ENCODE measurements at places on chromosomes 5 and 9.

DNA sequence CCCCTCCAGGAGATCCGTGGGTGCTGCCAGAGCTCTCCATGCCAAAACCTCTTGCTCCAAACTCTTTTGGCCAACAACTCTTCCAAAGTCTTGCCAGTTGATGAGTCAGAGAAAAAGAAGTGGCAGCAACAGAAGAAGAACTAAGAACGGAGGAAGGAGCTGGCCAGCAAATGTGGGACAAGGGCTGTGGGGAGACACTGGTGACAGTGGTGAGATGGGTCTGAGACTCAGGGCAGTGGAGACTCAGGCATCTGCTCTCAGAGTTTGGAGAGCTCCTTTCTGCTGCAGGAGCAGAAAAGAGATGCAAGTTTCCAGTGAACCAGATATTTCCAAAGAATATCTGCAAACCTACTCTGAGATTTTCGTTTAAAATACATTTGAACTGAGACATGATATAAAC, 92.3 kb upstream of the SEMA6A start:
- DNase-seq: no peak

GRCh38 chr9:105233873-105234272, 10.6 kb upstream of the SLC44A1 start:
- no peak for DNase-seq

GRCh38 chr5:4651806-4652565, 488.1 kb upstream of the ADAMTS16 start:
- DNase-seq: no peak

GRCh38 chr5:359301-359897, 37.9 kb downstream of the AHRR start:
- DNase-seq: no peak

- no peak for DNase-seq
Observed at GRCh38 chr5:167259806-167260205, 1031.6 kb upstream of the WWC1 start.

DNA sequence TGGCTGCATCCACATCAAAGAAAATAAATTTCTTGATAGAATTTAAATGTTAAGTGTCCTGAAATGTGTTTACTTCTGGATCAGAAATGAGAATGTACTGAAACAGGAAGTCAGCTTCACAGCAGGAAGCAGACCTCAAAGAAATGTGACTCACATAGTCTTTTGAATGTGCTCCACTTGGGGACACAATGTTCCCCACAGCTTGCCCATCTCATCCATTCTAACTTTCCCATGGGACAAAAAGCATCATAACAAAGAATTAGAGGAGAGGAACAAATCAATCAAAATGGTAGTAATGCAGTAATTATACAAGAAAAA, 85.7 kb downstream of the GRAMD2B start:
- DNase-seq: no peak

- DNase-seq: no peak
Observed at GRCh38 chr5:168550656-168551055, 21.6 kb downstream of the FBLL1 start.

DNA sequence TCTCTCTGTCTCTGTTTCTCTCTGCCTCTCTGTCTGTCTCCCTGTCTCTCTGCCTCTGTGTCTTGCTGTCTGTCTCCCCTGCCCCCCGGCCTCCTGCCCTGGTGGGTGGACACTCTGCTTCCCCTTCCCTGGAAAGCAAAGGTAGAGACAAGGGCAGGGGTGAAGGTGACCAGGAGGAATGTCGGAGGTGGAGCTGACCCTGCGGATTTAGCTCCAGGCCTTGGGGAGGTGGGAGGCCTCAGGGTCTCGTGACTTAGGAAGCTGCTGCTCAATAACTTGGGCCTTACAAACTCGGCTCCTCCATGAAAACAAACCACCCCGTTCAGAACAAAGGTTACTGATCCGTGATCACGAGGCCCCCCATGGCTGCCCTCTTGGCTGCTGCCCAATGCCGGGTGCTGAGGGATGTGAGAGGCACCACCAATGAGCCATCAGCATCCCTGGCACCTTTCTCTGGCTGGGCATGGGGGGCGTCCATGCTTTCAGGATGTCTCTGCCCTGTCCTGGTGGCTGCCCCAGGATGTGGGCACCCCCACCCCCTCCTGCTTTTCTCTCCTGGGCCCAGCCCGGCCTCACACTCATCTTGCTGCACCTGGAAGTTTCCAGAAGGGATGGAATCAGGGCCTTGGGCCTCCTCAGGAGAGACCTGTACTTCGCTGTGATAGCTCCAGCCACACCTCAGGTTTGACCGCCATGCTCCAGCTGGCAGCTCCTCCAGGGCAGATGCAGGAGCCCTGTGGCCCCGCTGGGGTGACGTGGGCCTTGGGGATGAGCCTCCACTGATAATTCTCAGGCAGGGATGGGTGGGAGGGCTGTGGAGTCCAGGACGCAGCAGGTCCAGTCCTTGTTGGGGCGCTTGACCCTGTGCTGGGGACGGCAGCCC, 14.8 kb upstream of the SLC6A19 start:
- no peak for DNase-seq

DNA sequence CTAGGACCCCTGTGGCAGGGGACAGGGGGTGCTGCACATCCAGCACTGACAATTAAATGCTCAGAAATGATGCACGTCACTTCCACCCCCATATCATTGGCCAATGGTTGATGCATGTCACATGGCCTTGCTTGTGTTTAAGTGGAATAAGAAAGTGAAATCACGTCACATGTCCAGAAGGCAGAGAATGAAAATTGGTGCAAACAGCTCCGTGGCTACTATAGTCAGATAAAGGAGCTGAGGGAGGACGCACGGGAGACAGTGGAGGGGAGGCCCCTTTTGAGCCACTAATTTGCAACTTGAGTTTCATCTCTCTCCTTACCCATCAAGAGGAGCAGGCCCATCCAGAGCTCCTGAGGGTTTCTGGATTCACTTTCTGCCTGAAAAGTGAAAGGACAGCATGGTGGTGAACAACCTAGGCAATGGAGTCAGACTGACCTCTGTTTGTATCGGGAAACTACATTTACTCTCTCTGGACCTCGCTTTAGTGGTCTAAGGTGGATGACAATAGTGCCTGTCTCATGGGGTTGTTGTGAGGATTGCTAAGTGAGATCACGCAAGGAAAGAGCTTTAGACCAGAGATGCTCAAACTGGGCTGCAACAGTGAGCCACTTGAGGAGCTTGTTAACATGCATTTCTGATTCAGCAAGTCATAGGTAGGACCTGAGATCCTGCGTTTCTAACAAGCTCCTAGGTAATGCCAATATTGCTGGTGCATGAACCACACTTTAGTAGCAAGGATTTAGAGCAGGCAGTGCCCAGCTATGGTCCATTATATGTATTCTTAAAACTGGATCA, 133.9 kb upstream of the ADRA1B start:
- no peak for DNase-seq

- DNase-seq: no peak
Observed at GRCh38 chr9:105114318-105114717, 130.1 kb upstream of the SLC44A1 start.

- DNase-seq: no peak
Observed at GRCh38 chr5:65867542-65868195, 58.7 kb upstream of the ERBIN start.

DNA sequence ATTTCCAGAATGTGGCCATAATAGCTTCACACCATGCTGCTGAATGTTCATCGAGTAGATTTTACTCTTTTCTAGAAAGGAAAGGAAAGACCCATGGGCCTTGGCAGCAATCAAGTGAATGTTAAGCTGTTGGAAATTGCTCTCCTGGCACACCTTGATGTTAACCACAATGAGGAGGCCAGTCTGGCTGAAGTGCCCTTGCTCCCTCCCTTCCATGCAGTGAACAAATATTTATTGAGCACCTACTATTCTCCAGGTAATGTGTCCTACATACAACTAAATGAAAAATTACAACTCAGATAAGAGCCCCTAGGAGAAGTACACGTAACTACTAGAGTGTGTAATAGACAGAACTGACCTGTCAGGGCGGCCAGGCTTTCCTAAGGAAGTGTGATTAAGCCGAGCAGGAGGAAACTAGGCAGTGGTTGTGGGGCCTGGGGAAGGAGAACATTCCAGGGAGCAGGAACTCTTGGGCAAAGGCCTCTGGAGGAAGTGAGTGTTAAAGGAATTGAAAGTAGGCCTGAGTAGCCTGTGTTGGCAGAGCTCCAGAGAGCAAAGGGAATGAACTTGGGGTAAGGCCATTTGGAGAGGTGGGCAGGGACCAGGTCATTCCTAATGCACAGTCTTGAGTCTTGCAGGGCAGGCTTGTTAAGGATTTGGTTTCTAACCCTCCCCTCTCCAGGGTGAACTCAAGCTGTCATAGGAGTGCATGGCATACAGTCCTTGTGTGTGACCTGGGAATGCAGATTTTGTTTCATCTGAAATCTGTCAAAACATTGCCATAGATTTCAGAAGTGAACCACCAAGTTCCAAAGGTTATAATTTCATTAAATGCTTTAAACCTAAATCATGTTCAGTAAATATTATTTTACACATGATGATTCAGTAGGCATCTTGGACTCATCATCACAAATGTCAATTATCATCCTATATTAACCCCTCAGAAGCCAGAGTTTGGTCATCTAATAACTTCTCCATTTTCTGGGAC, 9.0 kb upstream of the ZSWIM6 start:
- DNase-seq: no peak

DNA sequence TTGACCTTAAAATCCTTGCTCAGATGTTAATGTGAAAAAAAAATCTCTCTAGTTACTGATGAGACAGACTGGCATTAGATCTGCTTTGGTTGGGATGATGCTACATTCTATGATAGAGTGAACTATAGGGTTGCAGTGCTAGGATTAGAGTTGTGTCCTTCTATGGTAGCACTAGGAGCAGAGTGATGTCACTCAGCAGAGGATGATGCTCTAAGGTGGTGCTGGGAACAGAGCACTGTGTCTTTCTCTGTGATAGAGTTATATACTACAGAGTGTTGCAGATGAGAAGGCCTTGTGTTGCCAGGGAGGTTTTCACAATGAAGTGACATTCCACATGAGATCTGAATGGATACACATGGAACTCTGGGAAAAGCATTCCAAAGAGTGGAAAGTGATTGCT, 462.3 kb downstream of the CDH12 start:
- DNase-seq: no peak

DNA sequence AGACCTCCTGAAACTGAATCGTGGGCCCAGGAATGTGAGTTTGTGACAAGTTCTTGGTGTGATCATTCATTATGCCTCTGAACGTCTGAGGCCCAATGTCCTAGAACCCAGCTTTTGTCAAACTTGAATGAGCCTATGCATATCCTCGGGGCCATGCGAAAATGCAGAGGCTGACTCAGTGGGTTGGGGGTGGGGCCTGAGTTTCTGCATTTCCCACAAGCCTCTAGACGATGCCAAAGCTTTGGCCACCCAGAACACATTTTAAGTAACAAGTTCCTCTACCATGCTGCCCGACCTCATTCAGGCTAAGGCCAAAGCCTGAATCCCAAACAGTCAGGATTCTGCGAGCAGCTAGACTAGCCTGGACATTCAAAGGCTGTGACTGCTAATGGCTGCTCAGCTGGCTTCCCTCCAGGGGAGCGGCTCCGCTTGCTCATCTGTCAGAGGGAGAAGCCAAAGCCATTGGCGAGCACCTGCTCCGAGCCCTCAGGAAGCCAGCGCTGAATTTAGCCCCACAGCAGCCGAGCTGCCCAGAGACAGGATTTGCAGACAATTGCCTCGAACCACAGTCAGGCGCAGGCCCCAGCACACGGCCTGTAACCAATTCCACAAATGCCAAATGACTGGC, 177.5 kb downstream of the ZDHHC21 start:
- no peak for DNase-seq

GRCh38 chr5:80277191-80277590, 21.3 kb upstream of the SERINC5 start:
- DNase-seq: no peak

GRCh38 chr9:9949368-9949767, 663.4 kb downstream of the PTPRD start:
- no peak for DNase-seq

- no peak for DNase-seq
Observed at GRCh38 chr5:133944263-133945185, 23.9 kb downstream of the C5orf15 start.

GRCh38 chr5:10630126-10630525, 66.3 kb downstream of the ANKRD33B start:
- DNase-seq: no peak

DNA sequence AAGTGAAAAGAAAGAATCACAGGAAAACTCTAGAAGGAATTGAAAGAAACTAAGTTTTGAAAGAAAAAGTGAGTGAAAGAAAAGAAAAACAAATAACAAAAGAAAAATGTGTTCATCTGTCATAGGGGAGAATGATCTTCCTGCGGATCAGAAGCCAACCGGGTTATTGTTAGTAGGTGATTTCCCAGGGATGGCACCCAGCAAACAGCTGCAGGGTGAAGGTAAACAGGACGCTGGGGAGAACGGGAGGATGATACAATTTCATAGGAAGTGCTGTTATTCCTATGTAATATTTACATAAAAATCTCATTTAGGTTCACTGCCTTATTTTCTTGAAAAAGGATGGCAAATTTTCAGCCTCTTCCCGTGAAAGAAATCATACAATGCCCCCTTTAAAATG, 72.4 kb upstream of the LHFPL2 start:
- DNase-seq: no peak

DNA sequence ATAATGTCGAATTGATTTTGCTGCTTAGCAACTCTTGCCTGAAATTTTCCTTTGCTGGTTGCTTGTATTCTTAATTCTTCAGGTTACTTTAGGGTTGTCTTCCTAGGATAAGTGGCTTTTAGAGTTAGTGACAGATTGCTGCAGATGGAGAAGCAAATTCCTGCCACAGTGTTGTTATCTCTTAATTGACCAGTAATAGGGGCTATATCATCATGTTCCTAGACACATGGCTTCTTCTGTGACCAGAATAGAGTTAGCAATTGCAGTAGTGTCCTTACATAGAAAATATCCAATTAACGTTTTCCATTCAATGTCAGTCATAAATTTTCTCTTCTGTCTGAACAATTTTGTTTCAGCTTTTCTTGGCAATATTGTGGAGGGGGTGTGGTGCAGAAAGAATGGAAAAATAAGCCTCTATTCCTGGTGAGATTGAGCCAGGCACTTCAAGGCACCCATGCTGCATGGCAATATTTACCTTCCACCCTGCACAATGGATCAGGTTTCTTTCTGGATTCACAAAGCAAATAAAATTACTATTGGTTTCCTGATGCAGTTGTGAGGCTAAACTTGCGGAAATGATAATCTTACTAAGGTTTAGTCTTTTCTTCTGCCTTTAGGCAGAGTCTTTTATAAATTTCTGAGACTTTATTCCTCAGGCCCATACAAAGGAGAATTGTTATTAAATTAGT, 1481.5 kb downstream of the EFNA5 start:
- DNase-seq: no peak

DNA sequence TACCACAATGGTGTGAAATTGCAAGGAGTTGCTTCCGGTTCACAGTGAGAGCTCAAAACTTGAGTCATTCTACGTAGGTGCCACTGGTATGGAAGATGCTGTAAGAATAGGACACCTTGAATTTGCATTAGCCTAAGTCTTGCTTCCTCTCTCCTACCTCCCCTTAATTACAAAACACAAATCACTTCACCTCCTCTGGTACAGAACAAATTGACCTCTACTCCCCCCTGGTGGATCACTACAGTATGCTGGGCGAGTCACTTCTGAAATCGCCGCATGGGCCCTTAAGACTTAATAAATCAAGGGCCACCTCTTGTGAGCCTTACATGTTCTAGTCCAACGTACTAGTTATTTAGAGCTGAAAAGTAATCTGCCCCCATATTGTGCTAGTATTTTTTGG, 145.3 kb upstream of the SMARCA2 start:
- DNase-seq: no peak

- DNase-seq: no peak
Observed at GRCh38 chr5:16549491-16550206, 67.1 kb downstream of the RETREG1 start.

GRCh38 chr5:141042555-141042954, 8.6 kb upstream of the PCDHB1 start:
- DNase-seq: no peak

- DNase-seq: no peak
Observed at GRCh38 chr5:83498585-83498984, 27.0 kb downstream of the VCAN start.

All from cortex of kidney (tissue), 1 donor.